ENCODE measurements at places on chromosomes 5 and 9. TPM values are rescaled to one million over a fixed set of nuclear protein-coding genes. Genes with fewer than 3 reads are reported as not detected.

The GLDC gene
- 0.96 TPM for total RNA-seq

The NUDCD2 gene
- total RNA-seq = 60.5 TPM

The CEL gene
- 9.3 TPM for total RNA-seq

The CSF1R gene
- total RNA-seq = not detected

The PCA3 gene
- not detected for total RNA-seq

The ATG12 gene
- total RNA-seq = 59.0 TPM

The SLCO4C1 gene
- 0.10 TPM for total RNA-seq

The S100Z gene
- total RNA-seq = 0.75 TPM

The ORM2 gene
- total RNA-seq = not detected

GRCh38 chr5:76990899-76991459 is 38.1 kb downstream of the CRHBP start:
- no peak for DNase-seq

GRCh38 chr9:109453210-109453842 is 44.8 kb downstream of the PTPN3 start:
- DNase-seq = no peak

- no peak for DNase-seq
Observed at GRCh38 chr5:15645381-15646160, 145.6 kb downstream of the FBXL7 start.

GRCh38 chr9:121944711-121945191 is 148.4 kb downstream of the TTLL11 start:
- DNase-seq = no peak

- DNase-seq = no peak
Observed at GRCh38 chr5:6359555-6360322, 18.6 kb downstream of the MED10 start.

DNA sequence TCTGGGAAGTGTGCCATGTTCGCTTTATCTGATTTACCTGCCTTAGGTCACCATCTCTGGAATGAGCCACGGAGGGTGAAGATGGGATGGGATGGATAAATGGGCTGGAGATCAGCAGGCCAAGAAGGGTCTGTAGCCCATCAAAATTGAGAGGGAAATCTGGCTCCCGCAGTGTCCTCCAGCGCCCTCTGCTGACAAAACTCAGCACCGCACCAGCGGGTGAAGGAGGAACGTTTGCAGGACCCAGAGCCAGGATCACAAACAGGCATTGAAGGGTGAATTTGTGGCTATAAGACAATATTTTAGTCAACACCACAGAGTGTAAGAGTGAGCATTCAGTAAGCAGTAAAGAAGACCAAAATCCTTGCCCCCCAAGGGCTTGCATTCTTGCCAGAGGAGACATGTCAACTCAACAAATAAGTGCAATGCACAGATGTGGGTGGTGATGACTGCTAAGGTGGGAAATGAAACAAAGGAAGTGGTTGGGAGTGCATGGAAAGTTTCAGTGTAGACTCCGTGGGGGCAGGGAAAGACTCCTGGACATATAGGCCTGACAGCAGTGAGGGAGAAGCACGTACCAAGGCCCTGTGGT is 124.4 kb downstream of the TENT4A start:
- no peak for DNase-seq

DNA sequence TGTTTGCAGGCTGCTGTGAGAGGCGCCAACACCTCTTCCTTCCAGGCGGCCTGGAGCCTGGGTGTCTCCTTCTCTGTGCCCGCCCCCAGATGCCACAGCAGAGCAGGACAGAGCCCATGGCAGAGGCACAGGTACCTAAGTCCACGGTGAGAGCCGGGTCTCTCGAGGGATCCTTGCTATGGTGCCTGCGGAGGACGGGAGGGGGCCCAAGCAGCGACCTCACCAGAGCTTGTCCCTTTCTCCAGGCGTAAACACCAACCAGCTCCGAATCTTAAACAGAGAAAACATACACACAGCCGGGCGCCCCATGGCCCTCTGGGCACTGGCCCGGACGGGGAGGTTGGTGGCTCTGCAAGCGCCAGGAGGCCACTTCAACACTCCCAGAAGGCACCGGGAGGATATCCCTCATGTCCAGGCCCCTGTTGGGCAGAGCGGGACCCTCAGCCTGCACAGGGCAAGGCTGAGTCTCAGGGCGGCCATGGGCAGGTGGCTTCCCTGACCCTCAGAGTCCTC is 11.8 kb downstream of the CCDC187 start:
- no peak for DNase-seq

DNA sequence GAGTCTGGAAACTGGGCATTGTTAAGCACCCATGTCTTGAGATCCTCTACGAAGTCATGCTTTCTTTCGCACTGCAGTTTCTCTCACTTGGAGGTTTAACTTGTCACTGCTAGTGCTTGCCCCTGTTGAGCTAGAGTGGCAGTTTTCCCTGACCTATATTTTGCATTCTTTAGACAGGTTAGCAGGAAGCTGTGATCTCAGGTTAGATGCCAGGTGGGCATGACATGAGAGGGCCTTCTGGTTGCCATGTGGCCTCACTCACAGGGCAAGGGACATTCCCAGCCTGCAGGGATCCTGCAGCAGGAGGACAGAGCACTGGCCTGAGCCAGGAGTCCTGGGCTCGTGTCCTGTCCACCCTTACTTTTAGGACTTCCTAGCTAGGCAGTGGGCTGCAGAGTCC is 28.6 kb downstream of the SLC36A1 start:
- no peak for DNase-seq

- DNase-seq = no peak
Observed at GRCh38 chr5:157961896-157962590, 103.1 kb upstream of the CLINT1 start.

- DNase-seq = no peak
Observed at GRCh38 chr5:149264439-149265067, 7.1 kb upstream of the AFAP1L1 start.

DNA sequence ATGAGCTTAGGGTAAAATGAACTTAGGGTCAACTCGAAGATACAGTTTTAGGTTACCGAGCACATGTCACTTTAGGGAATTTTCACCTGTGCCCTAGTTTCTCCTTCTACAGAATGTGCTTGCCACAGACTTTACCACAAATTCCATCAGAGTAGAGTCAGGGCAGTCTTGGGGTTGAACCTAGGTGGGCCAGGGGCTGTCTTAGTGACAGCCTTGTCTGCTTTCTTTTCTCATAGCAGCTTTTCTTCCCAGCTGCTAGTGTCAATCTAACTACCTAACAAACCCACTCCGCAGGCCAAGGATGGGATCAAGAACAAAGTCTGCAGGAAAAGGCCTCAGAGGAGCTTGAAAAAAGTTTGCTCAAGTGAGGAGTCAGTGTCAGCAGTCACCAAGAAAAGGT is 458.1 kb upstream of the CDH18 start:
- no peak for DNase-seq

- no peak for DNase-seq
Observed at GRCh38 chr5:40134883-40135520, 544.7 kb upstream of the PTGER4 start.

DNA sequence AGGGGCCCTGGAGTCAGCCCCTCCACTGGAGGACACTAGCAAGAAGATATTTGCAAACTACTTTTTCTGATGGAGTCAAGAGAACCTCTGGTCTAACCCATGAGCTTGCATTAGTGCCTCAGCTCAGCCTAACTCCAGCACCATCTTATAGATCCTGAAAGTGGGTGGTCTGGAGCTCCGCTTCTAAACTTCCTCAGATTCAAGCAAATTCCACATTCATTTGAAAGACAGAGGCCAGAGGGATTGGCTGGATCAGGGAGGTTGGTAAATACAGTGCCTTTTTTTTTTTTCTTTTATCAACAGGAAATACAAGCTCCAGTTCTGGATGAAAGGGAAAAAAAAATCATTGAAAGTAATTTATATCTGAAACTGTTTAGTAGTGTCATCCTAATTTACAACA is 99.9 kb downstream of the ENC1 start:
- DNase-seq = no peak

- no peak for DNase-seq
Observed at GRCh38 chr5:179292202-179292601, 53.1 kb downstream of the ADAMTS2 start.

DNA sequence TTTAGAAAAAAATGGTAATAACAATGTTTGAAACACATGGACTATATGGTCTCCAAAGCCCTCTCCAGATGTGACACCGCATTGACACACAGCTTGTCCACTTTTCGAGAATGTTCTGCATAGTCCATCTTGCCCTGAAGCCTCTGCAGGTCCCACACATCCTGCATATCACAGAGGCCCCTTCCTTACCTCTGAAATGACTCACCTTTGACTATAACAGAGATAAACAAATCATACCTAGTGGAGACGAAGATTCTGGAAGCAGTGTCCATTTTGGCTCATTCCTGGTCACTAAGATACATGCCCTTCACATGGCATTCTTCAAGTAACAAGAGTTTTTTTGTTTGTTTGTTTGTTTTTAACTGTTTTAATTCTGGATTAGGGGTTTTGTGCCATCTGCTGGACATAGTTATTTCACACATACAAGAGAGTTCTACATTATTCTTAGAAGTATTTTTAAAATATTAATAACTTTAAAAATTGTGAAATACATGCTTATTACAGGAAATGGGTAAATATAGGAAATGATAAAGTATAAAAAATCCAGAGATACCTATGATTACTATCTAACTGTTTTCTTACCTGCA is 5.1 kb downstream of the ARL14EPL start:
- DNase-seq = no peak

DNA sequence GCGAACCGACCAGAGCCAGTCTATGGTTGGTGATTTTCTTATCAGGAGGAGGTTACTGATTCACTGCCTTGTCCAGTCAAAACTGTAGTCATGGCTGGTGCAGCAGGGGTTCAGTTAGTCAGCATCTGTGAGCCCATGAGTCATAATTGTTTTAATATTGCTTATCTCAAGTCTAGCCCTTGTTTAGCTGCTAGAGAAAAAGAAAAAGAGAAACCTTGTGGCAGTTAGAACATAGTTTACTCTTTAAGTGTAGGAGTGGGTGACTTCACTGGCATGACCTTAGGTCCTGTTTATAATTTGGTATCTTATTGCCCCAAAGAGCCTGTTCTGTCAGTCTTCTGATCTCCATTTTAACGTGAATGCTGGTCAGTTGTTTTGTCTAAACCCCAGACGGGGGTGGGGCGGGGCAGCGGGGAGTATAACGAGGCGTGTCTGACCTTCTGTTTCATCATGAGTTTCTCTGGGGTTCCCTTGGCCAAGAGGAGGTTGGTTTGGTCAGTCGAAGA is 76.9 kb upstream of the NFIL3 start:
- DNase-seq = no peak

DNA sequence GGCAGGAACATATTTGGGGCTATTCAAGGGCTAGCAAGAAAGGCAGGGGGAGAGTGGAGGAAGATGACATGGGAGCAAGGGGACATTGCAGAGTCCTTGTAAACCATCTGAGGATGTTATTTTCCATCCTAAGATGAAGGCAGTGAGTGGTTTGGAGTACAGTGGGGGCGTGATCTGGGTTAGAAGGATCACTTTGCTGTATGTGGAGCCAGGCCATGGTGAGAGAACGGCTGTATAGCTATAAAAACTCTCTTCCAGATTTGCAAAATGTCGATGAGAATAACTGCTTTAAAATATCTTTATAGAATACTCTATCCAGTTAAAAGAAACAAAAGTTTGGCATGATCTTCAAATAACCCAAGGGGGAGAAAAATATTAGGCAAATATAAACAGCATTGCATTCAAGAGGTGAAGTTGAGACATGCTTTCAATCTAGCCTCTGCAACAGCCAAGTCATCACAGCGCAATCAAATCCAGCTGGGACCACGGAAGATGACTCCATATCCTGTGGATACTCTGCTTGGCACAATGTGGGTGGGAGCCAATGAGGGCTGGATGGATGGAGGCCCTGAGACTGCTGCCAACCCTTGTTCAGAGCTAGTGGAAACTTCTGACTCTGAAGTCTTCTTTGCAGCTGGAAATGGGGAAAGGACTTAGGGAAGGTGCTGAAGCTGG is 111.5 kb upstream of the BASP1 start:
- DNase-seq = no peak

DNA sequence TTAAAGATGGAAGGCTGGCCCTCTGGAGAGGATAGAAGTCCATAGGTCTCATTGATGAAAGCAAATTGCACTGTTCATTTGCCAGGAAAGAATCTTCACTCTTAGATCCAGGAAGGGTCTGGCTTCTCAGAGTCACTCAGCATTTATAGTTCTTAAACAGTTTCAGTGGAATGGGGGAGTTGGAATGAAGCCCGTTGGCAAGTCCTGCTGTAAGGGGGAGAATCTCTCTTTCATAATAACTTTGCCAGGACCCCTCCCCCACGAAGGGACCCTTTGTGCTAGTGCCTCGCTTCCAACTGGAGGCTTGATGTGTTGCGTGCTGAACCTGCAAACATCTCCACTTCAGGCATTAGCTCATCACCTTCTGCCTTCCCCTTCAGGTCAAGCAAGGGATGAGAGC is 57.1 kb downstream of the ENTREP1 start:
- no peak for DNase-seq

GRCh38 chr5:35803191-35803651 is 53.5 kb upstream of the IL7R start:
- DNase-seq = no peak

DNA sequence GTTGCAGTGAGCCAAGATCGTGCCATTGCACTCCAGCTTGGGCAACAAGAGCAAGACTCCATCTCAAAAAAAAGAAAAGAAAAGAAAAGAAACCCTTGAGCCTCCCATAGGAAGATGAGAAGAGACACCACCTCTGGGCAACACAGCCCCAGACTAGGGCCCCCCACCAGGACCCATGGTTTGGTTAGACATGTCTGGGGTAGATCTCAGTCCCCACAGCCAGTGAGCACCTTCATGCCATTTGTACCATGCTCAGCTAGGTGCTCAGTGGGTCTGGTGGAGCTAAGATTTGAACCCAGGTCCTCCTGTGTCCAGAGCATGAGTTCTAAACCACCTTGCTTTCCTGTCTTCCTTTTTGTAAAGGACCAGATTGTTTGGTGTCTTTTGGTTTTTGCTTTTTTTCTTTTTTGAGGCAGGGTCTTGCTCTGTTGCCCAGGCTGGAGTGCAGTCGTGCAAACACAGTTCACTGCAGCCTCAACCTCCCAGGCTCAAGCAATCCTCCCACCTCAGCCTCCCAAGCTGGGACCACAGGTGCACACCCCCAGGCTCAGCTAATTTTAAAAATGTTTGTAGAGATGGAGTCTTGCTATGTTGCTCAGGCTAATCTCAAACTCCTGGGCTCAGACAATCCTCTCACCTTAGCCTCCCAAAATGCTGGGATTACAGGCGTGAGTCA is 11.7 kb downstream of the OLFML2A start:
- no peak for DNase-seq

- DNase-seq = no peak
Observed at GRCh38 chr5:151092762-151093161, 11.9 kb upstream of the TNIP1 start.

- DNase-seq = no peak
Observed at GRCh38 chr5:172543484-172544298, 89.4 kb upstream of the SH3PXD2B start.

GRCh38 chr9:27436234-27436633 is 87.9 kb upstream of the IFNK start:
- DNase-seq = no peak

DNA sequence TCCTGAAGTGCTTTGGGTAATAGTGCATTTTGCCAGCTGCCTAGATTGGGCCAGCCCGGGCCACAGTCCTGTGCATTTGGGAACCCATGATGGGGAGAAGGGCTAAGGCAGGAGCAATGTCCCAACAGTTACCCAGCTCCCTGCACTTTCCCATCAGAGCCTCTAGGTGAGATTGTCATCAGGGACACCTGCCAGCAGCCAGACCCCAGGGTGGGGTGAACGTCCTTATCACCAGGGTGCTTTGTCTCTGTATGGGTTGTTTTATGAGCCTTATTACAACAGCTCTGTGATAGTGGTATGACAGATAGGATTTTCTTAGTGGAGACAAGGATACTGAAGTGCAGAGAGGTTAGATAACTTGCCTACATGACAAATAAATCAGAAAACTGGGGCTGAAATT is 365.7 kb downstream of the OSTF1 start:
- DNase-seq = no peak
